ENCODE measurements at places on chromosomes 3 and 15.
A peak's percentile ranks its signal among the peaks of the same experiment; 100 is the strongest.

DNA sequence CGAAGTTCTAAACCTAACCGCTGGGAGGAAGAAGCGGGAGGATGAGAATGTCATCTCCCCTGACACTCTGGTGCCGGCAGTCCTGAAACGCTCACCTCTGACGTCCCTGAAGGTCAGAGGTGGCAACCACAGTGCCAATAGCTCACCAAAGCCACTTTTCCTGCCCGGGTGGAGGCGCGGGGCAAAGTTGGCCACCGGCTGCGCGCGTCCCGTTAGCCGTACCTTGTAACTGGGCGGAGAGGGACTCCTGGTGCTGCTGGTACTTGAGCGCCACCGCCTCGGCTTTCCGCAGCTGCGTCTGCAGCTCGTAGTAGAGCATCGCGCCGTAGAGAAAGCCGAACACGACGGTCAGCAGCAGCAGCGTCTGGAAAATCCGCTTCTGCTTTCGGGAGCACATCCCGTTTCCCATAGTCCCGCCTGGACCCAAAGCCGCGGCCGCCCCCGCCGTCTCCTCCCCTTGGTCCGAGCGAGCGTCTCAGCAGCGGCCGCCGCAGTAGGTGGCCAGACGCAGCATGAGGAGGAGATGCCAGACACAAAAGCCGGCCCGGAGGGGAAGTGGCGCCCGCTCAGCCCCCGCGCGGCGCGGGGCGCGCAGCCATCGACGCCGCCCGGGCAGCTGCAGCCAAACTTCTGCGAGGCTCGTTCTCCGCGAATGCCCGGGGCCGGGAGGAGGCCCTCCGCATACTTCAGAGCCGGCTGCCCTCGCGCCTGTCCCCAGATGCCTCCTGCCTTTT is 680 bp downstream of the GOLIM4 start:
- peak; percentile 50 for DNase-seq

GRCh38 chr15:58761010-58761388 is 10.1 kb upstream of the MINDY2 start:
- DNase-seq = no peak

DNA sequence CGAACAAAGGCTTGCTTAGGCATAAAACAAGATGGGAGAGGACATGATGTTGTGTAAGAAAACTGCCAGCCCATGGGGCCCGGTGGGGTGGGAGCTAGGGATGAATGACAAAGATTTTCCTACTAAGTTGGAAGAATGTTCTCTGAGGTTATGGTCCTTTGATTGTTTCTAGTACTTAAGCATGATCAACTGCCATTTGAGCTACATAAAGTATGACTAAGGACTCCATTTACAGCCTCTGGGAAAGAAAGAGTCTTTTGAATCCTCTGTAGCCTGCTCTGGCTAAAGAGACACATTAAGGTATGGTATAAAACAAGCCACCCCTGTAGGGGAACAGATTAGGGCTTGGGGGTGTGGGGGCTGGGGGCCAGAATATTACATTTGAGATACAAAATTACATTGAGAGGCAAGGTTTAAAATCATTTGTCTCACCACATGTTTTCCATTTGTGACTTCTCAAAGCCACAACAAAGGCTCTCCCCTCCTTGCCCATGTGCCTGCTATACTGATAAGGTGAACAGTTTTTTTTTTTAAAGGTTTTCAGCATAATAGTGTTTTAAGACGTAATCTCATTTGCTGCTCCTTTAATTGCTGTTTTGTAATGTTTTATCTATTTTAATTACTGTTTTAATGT is 323.4 kb downstream of the CHST2 start:
- no peak for DNase-seq

DNA sequence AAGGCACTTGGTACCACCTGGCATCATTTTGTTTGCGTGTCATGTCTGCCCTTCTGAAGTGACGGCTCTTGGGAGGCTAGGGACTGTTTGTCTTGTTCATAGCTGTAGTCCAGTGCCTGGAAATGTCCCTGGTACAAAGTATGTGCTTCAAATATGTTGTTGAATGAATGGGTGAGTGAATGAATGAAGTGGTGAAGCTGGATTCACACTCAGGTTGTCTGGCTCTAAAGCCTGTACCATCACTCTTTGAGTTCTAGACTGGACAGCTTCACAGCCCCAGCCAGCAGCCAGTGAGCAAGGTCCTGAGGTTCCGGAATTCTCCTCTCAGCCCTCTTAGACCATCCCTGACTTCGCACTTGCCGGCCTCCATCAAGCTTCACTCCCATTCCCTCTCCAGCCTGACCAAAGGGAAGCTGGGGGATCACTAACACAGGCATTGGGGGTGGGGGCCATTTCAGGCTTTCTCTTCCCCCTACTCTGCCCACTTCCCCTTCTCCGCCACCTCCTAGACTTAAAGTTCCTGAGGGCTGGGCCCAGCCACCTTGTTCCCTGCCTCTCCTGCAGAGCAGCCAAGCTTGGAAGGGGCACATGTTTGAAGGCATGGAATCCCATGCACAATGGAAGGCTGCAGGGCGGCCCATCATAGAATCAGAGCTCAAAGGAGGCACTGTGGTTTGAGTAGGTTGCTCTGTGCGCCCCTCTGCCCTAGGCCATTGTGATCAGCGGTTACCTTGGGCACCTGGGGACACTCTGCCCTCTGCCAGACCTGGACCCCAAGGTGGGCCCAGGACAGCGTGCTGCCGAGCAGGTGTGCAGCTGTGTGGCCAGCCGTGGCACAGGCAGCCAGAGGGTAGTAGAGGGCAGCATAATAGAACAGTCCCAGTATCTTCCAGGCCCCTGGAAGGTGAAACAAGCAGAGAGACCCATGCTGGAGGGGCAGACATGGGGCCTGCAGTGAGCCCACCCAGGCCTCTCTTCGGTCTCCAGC is 7.7 kb downstream of the STRA6 start:
- no peak for DNase-seq

DNA sequence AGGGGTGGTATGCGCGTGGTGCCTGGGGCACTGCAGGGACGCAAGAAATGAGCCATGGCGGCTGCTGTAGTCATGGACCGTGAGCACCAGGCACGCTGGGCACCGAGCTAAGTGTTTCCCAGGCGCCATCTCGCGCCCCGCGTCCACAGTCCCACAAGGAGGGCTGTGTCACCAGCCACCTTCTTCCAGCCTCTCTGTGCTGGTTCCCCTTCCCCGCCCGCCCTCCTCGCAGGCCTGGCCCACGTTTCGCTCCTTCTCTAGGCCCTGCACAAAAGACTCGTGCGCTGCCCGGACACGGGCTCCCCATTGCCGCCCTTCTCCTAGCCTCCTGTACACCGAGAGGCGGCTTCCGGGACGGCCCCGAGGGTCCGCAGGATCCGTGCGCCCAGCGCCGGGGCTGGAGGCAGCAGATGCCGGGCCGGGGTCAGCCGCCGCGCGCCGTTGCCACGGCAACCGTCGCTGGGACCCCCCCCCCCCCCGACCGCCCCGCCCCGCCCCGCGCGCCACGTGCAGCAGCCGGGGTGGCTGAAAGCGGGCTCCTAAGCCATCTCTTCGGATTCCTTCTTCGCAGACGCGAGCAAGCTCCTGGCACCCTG is 113.4 kb downstream of the SRGAP3 start:
- no peak for DNase-seq

GRCh38 chr3:192655628-192656027 is 71.7 kb downstream of the FGF12 start:
- no peak for DNase-seq

DNA sequence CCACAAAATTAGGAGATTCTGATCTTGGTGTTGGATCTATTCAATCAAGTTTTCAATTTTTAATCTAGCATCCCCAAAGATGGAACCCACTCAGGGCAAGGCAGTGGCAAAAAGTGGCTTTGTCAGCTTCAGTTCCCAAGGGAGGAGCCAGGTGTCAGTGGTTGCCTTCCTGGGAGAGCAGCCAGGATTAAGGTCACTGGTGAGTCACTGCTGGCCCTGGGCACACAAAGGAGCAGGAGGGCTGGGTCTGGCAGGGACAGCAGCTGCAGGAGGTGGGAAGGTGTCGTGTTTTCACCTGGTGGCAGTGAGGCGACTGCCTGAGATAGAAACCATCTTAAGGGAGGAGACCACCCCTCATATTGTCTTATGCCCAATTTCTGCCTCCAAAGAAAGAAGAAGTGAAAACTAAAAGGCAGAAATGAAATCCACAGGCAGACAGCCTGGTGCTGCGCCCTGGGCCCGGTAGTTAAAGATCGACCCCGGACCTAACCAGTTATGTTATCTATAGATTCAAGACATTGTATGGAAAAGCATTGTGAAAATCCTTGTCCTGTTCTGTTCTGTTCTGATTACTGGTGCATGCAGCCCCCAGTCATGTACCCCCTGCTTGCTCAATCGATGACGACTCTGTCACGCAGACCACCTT is 5.9 kb upstream of the KLHL25 start:
- peak; percentile 70 for DNase-seq

DNA sequence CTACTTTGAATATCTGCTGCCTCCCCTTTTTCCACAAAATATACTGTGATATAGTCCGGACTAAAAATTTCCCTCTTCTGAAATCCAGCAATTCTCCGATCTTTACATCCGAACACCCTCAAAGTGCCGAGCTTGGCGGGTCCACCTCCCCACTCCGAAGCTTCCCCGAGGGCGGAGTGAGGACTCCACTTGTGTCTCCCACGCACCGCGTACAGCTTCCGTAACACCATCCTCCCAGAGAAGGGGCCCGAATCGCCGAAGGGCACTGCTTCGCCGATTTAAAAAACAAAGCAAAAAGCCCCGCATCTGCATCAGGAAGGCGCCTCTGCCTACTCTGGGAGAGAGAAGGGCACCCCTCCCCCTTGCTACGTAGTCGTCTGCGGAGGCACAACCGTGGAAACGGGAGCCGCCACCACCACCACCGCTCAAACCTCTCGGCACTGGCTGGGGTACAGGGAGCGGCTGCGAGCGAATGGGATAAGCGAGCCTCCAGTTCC is 551 bp downstream of the NCBP2 start:
- peak; percentile 50 for DNase-seq

DNA sequence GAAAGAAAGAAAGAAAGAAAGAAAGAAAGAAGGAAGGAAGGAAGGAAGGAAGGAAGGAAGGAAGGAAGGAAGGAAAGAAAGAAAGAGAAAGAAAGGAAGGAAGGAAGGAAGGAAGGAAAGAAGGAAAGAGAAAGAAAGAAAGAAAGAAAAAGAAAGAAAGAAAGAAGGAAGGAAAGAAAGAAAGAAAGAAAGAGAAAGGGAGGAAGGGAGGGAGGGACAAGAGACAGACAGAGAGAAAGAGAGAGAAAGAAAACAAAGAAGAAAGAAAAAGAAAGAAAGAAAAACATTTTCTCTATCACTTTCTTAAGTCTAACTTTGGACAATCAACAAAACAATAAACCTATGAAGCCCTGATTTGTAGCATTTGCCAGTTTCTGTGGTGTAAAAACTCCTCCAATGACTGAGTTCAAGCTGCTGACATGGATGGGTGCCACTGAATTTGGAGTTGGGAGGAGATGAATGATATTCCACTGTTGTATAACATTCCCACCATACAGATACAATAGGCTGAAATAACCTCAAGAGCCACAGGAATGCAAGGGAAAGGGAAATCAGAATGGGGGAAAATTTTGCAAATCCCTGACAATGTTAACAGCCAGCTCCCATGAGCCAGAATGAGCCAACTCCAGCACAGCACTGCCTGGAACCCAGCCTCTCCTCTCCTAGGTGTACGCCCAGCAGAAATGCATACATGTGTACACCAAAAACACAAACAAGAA is 15.0 kb upstream of the RTP3 start:
- peak; percentile 24 for DNase-seq

DNA sequence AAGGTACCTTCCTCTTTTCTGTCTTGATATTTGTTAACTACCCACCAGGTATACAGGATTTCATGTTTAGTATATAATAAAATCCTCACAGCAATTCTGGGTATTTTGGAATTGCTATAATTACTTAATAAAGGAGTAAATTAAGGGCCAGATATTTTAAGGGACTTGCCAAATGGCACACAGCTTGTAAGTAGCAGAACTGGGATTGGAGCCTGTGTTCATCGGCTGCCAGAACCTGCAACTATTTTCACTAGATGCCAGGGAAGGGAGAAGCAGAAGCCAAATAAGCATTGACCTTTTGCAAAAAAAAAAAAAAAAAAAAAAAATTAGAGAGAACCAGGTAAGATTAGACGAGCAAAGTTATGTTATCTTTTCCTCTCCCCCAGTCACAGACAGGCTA is 683.3 kb upstream of the CADM2 start:
- DNase-seq = no peak

- DNase-seq = no peak
Measured at GRCh38 chr15:37109872-37110572, 9.7 kb upstream of the MEIS2 start.

Data from RWPE1 (cell line).